ENCODE measurements at places on chromosomes 2 and 18.

DNA sequence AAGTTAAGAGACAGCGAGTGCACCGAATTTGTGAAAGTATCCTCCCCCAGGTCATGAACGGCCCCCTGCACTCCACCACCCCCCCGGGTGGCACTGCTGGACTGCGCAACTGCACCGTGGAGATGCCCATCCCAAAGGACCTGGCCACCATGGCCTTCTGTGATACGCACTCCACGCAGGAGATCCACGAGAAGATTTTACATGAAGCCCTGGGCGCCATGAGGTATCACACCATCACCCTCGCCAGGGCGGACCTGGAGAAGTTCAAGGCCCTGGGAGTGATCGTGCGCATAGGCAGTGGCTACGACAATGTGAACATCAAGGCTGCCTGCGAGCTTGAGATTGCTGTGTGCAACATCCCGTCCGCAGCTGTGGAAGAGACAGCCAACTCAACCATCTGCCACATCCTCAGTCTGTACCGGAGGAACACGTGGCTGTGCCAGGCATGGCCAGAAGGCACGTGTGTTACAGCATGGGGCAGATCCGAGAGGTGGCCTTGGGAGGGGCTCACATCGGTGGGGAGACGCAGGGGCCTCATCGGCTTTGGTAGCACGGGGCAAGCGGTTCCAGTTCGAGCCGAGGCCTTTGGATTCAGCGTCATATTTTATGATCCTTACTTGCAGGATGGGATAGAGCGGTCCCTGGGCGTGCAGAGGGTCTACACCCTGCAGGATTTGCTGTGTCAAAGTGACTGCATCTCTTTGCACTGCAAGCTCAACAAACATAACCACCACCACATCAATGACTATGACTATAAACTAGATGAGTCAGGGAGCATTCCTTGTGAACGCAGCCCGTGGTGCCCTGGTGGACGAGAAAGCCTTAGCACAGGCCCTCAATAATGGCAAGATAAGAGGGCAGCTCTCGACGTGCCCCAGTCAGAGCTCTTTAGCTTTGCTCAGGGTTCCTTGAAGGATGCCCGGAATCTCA is 290.8 kb upstream of the MC4R start:
- no peak for DNase-seq

DNA sequence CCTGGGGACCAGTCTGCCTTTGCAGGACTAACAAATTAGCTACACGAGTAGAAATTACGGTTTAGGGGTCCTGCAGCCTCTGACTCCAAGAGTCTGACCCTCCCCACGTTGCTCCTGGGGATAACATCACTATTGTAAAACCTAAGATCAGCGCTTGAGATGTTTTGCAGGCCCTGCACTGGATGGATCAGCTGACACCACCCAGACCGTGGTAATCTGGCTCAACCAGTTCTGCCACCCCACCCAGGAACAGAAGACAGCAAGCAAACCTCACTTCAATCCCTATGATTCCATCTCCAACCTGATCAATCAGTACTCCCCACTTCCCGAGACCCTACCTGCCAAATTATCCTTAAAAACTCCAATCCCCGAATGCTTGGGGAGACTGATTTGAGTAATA is 31.7 kb downstream of the NGEF start:
- DNase-seq, result no peak

- DNase-seq, result no peak
Measured at GRCh38 chr2:138777996-138778395, 2.2 kb downstream of the NXPH2 start.

DNA sequence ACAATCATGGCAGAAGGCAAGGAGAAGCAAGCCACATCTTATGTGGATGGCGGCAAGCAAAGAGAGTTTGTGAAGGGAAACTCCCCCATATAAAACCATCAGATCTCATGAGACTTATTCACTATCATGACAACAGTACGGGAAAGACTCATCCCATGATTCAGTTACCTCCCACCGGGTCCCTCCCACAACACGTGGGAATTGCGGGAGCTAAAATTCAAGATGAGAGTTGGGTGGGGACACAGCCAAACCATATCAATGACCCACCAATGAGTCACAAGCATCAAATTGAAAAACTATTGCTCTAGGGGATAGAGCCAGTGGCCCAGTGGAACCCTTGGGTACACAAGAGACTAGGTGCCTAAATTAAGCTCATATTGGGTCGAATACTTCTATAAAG is 157.4 kb downstream of the FBXO15 start:
- DNase-seq, result peak; percentile 2

DNA sequence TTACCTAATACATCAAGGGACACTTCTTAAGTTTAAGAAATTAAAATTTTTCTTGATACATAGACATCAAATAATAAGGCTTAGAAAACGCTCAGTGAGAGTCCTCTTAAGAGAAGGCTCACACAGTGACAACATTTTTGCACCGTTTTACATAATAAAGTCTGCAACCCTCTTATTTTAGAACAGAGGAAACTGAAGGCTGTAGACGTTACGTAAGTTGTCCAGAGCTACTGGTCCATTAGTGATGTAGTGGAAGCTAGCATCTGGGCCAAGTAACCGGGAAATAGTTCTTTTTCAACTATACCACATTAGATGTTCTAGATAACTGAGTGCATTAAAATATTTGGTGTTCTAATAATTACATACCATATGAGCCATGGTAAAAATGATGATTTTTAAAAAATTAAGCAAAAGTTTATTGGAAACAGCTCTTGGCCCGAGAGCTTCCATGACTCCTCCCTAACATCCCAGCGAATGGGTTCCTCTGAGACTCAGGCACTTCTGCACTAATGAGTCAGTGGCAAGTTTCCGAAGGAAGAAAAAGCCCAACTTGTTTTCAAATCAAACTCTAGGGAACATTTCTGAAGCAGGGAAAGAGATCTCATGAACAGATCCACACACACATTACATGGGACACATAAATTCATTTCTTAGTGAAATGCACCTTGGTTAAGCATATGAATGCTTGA is 232.6 kb upstream of the PXDN start:
- DNase-seq, result no peak

DNA sequence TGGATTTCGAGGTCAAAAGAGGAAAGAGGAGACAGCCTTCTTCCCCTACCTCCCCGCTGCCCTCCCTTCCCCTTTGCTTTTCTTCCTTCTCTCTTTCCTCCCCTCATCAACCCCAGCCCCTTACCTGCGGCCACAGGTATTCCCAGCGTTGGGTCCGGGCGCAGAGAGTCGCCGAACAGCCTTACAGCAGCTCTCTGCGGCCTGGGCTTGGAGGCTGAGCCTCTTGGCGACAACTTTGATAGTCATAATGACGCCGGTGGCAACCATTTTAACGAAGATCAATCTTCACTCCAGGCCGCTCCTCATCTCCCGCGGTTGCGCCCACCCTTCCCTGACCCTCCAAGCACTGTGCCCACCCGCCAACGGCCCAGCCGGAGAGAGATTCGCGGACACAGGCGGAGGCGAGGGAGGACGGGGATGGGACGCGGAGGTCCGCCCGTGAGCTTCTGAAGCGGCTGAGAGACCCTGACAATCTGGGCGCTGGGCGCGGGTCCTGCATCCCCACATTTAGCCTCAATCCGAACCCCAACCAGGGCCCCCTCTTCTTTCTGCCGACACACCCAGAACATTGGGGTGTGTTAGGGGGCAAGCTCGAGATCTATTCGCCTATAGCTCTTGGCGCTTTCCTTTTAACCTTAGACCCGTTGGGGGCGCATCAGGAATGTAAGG is 1.5 kb upstream of the EVX2 start:
- DNase-seq, result no peak

- no peak for DNase-seq
Measured at GRCh38 chr2:214946949-214947348, 137.5 kb upstream of the BARD1 start.

DNA sequence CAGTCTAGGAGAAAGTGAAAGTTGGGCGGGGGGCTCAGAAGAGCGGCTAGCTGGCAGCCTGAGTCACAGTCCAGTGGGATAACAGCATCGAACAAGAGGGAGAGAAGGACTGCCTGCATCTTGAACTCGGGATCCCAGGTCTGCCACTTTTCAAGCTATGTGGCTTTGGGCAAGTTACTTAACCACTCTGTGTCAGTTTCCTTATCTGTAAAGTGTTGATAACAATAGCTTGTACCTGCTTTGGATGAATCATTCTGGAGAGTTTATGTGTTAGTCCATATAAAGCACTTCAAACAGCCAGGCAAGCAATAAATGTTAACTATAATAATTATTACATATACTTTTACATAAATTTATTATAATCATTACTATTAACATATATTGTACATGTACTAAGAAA is 4.6 kb downstream of the DYSF start:
- no peak for DNase-seq

DNA sequence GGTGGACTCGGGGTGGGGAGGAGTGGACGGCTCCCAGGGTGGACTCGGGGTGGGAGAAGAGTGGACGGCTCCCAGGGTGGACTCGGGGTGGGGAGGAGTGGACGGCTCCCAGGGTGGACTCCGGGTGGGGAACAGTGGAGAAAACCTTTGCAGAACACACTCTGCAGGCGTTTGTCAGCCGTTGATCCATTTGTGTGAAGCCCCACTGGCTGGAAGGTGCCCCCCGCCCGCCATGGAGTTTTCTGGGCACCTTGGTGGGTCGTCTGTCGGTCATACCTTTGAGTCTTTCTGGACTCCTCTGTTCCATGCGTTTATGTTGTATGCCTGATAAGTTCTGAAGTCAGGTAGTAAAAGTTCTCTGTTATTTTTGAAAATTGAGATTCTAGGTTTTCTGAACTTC is 12.5 kb downstream of the CTDP1 start:
- no peak for DNase-seq

DNA sequence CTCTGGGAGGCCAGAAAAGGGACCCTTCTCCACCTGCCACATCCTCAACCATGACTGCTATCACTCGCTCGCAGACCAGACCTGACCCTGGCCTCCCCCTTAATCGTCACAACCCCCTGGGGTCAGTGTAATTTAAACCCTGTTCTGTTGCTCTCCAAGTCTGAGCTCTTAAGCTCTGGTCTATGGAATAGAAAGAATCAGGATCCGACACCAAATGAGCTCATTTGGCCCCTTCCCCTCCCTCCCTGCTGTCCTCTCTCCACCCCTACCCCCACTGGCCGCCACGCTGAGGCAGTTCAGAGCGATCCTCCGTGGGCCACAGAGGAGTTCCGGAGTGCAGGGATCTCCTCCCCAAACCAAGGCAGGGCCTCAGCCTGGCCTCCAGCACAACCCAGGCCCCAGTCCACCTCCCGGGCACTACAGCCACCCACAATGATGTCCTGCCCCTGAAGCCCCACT is 5.3 kb downstream of the DNMT3A start:
- DNase-seq, result no peak

- DNase-seq, result no peak
Measured at GRCh38 chr2:187838690-187839089, 284.5 kb upstream of the TFPI start.

- DNase-seq, result no peak
Measured at GRCh38 chr2:241010531-241011295, 12.3 kb downstream of the SNED1 start.

GRCh38 chr18:79735071-79735980 is 55.7 kb downstream of the CTDP1 start:
- no peak for DNase-seq

DNA sequence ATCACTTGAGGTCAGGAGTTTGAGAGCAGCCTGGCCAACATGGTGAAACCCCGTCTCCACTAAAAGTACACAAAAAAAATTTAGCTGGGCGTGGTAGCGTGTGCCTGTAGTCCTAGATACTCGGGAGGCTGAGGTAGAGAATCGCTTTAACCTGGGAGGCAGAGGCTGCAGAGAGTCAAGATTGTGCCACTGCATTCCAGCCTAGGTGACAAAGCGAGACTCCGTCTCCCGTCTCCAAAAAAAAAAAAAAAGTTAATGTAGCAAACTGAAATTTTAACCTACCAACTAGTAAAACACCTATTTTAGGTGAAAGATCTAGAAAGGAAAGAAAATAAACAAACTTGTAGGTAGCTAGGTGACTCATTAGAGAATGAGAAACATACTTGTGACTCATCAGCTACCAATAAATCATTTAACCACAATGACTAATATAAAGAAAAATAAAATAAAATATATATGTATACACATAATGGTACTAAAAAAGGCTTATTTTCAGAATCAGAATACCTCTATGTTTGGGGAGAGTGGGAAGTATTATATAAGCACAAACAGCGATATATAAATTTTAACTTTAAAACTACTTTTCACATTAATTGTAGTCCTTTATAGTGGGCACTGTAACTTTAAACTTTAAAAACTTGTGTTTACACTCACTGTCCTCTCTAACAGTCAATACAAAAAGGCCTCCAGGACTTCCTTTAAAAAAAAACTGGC is 36.6 kb downstream of the DARS1 start:
- peak; percentile 29 for DNase-seq

DNA sequence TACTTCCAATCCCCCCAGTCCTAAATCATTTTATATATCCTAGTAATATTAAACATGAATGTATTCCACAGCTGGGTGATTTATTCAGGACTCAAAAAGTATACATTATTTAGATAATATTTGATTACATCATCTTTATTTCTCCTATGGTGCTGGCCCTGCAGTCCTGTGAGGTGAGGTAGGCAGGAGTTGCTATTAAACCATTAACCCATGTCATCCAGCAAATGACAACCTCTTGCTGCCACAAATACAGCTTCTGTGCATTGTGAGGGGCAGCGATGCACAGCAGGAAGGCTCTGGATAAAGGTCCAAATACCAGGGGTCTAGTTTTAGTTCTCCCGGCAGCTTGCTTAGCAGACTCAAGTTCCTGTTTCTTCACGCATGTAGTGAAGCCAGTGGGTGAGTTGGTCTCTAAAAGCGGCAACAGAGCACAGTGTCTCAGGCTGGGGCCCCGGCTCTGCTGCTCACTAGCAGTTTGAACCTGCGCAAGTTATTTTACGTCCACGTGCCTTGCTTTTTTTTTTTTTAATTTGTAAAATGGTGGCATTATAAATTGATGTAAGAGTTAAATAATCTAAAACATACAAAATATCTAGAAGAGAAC is 36.1 kb downstream of the INSIG2 start:
- no peak for DNase-seq

GRCh38 chr2:111918383-111918806 is 20.0 kb downstream of the MERTK start:
- DNase-seq, result peak; percentile 95

DNA sequence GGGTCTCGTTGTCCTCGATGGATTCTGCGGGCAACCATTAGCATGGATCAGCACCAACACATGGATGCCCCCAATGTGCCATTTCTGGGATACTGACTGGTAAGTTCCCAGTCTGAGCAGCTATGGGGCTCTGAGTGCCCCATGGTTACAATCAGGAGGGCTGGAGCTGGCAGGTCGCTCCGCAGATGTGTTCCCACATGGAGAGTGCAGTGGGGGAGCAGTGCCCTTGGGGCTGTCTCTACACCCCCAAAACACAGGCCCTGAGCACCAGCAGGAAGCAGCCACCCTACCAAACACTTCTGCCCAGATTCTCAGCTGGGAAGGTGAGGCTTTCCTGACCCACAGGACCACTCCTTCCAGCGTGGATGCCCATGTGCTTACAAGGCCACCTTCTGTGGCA is 8.0 kb downstream of the NGEF start:
- DNase-seq, result no peak

All from foreskin fibroblast (primary cell).